A172 (cell line): ENCODE measurements at places on chromosomes 6 and 20. TPM values are rescaled to one million over a fixed set of nuclear protein-coding genes. Genes with fewer than 3 reads are reported as not detected.
A peak's percentile ranks its signal among the peaks of the same experiment; 100 is the strongest.

DNA sequence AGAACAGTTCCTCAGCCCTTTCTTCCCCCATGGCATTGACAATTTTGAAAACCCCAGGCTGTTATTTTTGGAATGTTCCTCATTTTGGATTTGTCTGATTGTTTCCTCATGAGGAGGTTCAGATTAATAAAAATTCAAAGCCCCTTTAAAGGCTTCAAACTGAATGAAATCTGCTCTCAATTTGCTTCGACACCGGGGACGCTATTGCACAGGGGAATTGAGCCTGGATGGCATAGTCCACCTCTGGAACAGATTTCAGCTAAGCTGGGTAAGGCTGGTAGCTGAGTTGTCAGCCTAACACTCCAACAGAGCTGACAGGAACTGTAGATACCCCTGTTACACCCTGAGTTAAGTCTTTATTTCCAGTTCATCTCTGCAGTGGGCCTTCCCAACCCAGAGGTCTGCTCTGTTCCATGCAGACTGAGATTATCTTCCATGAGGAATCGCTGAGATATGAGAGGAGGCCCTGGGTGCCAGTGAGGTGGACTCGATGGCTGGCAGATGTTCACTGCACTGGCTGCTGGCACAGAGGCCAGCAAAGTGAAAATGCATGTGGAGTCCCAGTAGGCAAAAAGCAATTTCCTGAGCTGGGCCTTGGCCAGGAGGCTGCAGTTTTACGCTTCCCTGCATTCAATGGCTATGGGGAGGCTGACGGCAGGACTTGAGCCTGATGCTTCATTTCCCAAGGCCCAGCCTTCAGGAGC is 73.3 kb upstream of the PAX1 start:
- DNase-seq, result no peak

GRCh38 chr6:163249651-163250101 is 164.8 kb upstream of the QKI start:
- peak; percentile 2 for DNase-seq

- no peak for DNase-seq
These were observed 516 bp downstream of the LRRC1 start for GRCh38 chr6:53795340-53795701.

GRCh38 chr20:40741507-40742106 is 52.6 kb upstream of the MAFB start:
- DNase-seq, result peak; percentile 46

- no peak for DNase-seq
These were observed 325.0 kb downstream of the CDC5L start for GRCh38 chr6:44712353-44713111.

DNA sequence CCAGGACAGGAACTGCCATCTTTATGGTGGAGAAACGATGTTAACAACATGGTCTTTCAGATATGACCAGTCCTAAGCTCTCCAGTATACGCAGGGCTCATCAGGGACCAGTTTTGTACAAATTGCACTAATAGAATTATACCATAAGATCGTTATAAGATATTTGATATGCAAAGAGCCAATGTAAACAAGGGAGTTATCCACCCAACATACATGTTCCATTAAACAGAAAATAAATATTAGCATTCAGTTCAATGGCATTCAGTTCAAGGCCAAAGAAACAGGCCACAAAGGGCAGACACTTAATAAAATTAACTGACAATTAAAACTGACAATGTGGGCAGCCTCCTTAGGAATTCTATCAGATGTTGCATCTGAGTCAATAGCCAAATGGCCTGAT is 2.6 kb downstream of the GFOD1 start:
- no peak for DNase-seq

DNA sequence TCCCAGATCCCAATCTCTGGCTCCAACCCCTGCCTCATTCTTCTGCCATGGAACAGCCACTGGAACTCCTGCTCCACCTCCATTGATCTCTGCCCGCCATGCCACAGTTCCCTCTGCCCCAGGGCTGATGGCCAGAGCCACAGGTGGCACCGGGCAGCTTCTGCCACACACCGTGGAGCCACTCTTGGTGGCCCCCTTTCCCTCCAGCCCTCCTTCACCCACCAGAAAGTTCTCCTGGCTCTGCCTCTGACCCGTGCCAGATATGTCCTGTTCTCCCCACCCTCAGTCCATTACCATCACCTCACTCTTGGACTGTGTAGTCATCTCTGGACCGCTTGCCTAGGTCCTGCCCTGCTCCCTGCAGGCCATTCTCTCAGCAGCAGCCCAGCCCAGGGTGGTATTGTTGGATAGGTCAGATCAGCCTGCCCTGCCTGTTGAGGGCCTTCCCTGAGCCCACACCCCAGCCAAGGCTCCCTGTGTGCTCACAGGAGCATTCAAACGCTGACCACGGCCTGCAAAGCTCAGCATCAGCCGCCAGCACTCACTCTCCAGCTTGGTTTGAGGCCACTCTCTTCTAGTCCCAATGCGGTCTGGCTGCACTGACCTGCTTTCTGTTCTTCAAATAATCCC is 16.8 kb upstream of the SYNDIG1 start:
- DNase-seq, result no peak

DNA sequence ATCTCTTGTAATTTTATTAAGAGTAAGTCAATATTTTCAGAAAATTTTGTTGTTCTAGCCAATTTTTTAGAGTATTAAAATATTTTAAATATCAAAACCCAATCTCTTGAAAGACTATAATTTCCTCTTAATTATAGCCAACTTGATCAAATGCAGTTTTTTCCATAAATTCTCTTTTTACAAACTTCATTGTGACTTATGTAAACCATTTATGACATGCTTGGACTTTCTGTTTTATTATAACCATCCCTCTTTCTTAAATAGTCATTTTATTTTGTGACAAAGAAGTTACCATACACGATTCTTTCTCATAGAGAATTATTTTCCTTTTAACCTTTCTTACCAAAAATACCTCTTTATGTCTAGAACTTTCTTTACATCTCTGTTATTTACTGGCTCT is 1075.5 kb downstream of the KHDRBS2 start:
- DNase-seq, result no peak

The SERINC3 gene
- total RNA-seq, result 88.0 and 103 TPM in 2 replicates

The BPIFB2 gene
- total RNA-seq, result not detected in 2 replicates
